ENCODE measurements at places on chromosomes 7 and 10.
A peak's percentile ranks its signal among the peaks of the same experiment; 100 is the strongest.

DNA sequence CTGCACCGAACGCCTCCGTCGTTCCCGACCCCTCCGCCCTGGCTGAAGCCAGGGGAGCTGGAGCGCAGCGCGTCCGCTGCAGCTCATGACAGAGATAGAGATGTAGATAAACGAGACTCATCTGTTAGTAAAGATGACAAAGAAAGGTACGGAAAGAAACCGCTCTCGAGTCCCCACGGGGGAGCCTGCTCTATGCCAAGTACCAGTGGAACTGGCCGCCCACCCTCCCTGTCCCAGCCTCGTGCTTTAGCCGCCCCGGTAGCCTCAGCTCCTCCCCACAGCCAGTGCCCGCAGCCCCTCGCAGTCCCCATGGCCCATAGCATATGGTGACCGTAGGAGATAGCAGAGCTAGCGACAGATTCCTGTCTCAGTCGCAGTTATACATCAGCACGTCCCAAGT lies 344.7 kb upstream of the GALNT17 start:
- DNase-seq, result no peak

DNA sequence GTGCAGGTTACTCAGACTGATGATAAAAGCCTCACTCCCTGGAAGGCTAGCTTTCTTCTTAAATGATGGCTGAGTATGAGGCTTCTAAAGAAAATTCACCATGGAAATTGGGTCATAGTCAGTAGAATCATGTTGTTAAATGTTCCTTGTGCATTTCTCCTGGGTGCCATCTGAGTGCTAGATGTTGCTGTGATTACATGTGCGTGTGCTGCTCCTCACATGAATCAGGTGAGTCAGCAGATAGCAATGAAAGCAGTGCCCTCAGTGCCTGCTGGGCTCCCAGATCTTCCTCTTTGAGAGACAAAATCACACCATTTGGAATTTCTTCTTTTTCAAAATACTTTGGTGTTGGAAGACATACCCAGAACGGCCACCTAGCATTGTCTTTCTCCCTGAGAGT lies 331.7 kb downstream of the XPNPEP1 start:
- DNase-seq, result no peak

DNA sequence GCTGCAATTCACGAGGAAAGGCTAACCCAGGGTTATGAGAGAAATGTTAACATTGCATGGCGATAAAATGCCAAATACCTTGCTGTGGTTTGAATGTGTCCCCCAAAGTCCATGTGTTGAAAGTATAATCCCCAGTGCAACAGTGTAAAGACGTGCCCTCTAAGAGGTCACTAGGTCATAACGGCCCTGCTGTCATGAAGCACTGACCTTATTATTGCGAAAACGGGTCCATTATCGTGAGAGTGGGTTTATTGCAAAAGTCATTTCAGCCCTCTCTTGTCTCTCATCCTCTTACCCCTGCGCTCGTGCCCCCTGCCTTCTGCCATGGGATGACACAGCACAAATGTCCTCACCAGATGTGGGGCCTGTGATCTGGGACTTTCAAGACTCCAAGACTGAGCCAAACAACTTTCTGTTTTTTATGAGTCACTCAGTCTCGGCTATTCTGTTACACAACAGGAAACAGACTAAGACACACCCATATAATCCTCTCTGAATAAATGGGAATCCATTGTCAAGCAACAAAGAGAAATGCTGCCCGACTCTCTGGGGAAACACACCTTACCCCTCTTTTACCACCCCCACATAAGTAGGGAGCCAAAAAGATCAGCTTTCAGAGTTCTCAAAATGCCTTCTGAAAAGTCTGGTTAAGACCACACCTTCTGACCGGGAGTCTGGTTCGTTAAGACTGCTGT lies 73.1 kb upstream of the UCN3 start:
- peak; percentile 93 for DNase-seq

DNA sequence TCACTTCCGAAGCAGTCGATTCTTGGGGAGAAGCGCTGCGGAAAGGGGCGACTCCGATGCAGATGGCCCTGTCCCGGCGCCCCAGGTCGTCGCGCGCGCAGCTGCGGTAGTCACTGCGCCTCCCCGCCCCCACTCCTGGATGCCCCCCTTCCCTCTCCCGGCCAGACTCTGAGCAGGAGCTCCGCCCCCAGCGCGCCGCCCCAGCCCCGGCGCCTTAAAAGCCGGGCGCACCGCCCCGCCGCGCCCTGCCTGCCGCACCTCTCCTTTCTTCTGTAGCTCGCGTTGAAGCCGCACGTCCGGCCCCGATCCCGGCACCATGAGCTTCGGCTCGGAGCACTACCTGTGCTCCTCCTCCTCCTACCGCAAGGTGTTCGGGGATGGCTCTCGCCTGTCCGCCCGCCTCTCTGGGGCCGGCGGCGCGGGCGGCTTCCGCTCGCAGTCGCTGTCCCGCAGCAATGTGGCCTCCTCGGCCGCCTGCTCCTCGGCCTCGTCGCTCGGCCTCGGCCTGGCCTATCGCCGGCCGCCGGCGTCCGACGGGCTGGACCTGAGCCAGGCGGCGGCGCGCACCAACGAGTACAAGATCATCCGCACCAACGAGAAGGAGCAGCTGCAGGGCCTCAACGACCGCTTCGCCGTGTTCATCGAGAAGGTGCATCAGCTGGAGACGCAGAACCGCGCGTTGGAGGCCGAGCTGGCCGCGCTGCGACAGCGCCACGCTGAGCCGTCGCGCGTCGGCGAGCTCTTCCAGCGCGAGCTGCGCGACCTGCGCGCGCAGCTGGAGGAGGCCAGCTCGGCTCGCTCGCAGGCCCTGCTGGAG lies at the start of gene INA:
Gene INA, plus strand, starts transcription at position 243 of the 817 bp plus-strand sequence. Its CDS starts 74 bp downstream, at position 317.
- no peak for DNase-seq

- DNase-seq, result no peak
These were observed 14.3 kb downstream of the PRF1 start for GRCh38 chr10:70588255-70588654.

DNA sequence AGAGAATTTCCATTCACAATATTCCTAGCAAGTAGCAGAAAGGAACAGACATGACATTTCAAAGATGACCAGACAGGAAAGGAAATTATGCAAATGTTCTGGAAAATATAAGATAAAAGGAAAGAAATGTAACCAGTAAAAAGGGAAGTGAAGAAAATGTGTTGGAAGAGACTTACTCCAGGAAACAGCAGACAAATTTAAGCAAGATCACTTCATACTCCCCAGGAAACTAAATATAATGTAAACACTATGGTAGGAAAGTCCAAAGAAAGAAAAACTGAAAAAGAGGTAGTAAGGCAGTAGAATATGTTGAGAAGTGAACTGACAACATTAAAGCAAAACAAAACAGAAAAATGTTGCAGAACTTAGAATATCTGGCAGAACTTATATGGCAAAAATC lies 6.4 kb upstream of the ST8SIA6 start:
- peak; percentile 39 for DNase-seq

DNA sequence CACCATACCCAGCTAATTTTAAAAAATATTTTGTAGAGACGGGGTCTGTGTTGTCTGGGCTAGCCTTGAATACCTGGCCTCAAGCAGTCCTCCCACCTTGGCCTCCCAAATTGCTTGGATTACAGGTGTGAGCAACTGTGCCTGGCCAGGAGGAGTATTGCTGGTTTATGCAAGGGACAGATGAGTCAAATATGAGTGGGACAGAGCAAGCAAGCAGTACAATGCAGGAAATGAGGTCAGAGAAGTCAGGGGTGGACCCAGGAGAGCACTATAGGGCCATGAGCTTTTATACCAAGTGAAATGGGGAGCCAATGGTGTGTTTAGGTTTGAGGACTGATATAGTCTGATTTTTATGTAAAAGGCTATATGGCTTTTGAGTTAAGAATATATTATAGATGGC lies 6.3 kb downstream of the TSPAN13 start:
- no peak for DNase-seq

- DNase-seq, result no peak
These were observed 18.8 kb downstream of the SLK start for GRCh38 chr10:103985726-103986125.

DNA sequence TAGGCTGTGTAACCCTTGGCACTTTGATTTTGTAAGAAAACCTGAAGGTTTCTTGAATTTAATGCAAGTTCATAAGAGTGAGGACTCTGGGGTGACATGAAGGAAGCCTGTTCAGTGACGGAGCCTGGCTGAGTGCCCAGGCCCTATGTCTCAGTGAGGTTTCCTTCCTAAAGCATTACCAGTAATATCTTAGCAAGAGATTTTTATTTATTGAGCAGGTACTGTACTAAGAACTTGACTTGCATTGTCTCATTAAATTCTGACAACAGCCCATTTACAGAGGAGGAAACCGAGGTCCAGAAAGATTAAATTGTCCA lies 197.2 kb downstream of the HECW1 start:
- no peak for DNase-seq
